T follicular helper cell (primary cell): ENCODE measurements at places on chromosomes 4 and X.

DNA sequence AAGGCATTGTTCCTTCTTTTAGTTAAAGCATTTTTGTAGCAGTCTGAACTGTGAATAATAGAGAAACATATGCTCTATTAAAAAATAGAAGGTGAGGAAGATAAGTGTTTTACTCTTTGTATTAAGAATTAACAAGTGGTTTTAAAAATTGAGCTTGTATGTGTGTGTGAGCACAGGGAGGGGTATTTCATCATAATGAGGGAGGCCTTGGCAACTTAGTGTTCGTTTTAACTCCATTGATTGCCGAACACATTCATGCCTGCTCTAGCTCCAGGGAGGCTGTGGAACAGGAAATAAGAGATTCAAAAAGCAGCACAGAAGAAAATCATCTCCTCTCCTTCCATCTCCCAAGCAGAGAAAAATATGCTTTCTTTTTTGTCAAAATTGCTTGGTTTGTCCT, 14.8 kb downstream of the SHROOM3 start:
- no peak for DNase-seq

- DNase-seq = no peak
These were observed 262.5 kb downstream of the FBXW7 start for GRCh38 chr4:152273343-152273742.

- no peak for DNase-seq
These were observed 44.5 kb upstream of the BTC start for GRCh38 chr4:74838746-74839370.

DNA sequence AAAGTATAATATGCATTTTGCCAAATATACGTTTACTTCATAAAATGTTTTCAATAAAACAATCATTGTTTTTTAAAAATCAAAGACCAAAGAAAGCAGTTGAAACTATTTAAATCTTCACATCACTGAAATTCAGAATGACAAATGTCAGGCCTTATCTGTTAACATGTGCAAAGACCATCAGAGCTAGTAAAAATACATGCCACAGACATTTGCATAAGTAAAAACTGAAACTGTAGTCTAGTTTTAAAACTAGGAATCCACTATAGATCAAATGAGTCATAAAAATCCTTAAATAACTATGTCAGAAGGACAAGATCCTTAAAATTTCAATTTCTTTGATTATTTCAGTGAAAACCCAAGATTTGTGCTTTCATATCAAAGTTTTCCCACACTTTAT, 24.8 kb downstream of the KLHL15 start:
- no peak for DNase-seq

DNA sequence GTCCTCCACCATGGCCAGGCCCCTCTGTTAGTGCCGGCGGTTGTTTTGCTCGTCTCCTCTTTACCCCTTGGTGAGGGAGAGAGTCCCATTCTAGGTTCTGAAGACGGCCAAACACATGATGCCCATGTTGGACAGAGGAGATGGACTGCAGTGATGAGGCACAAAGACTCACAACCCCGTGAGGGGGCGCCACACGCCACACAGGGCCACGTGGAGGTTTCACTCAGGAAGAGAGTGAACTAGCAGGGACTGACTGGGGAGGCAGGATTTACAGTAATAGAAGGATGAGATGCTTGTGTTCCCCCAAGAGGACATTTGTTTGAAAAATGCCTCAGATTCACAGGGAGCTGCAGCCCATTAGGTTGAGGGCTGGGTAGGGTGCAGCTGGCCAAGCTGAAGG, 655.3 kb upstream of the FRG1 start:
- no peak for DNase-seq

GRCh38 chr4:173167758-173168395, 734 bp upstream of the GALNT7 start:
- no peak for DNase-seq

DNA sequence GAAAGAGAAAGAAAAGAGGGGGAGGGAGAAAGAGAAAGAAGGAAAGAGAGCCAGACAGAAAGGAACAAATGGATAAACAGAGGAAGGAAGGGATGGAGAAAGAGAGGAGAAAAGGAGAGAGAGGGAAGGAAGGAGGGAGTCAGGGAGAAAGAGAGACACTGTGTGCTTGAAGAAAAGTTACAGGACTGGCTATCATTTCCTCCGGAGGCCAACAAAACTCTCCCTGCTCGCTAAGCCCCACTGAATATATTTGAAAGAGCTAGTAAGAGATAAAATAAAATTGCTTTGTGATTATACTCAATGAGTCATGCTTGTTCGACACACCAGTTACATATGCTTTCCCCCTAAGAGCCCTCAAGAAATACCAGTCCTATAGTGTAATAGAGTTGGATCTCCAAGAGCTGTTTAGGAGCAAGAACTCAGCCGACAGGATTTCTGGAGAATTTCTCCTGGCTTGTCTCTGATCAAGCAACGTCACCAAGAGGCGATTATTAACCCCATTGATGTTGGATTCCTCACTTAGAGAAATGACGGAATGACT, 102.2 kb downstream of the MXRA5 start:
- no peak for DNase-seq

DNA sequence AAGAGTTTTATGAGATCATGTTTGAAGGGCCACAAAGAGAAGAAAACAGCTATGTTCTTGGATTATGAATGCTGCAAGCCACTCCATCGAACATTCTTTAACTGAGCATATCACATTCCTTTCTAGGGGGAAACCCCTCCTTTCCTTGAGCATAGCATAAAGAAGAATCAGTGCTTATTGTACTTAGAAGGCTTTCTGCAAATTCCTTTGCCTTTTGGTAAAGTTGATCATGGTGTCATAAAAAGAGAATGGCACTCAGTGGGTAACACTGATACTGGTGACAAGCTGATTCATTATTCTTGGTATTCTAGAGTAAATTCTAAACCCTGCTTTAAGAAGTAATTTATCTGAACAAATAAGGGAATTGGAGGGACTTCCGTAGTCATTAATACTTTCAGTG, 88.5 kb upstream of the GPR34 start:
- no peak for DNase-seq

GRCh38 chrX:133985967-133986683, 731 bp upstream of the GPC3 start:
- no peak for DNase-seq
